ENCODE measurements at places on chromosomes 4 and X. TPM values are rescaled to one million over a fixed set of nuclear protein-coding genes. Genes with fewer than 3 reads are reported as not detected.

GRCh38 chrX:84187533-84188319, at the start of gene RPS6KA6:
RPS6KA6 (minus strand) TSS chrX:84188199; CDS start chrX:84187899, 300 bp downstream.
- DNase-seq: no peak

UGT2B10 gene
- not detected for polyA plus RNA-seq

GRCh38 chr4:159035570-159035969, 67.3 kb upstream of the RAPGEF2 start:
- no peak for DNase-seq

DNA sequence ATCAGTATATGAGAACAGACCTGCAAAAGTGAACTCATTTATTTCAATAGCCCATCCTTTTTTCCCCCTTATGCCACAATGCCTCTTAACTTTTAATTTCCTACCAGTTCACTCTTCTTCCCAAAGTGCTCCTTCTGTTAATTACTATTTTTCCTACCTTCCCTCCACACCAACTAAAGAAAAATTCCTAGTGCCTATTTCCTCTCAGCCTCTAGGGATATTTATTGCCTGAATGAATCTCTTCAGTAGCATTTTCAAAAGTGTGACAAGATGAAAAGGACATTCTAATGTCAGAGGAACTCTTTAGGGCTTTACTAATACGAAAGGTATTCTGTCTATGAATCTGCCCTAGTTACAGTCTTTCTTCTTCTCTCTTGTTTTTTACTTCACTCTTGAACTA, 181.1 kb upstream of the SPRY1 start:
- no peak for DNase-seq

IRS4 gene
- polyA plus RNA-seq: 1.7 TPM

Data from renal cortex interstitium (tissue), 15 donors.